ENCODE measurements at places on chromosomes 3 and 15. TPM values are rescaled to one million over a fixed set of nuclear protein-coding genes. Genes with fewer than 3 reads are reported as not detected.

SEMA6D gene
- 11.8 TPM for total RNA-seq

CDHR4 gene
- not detected for total RNA-seq

TRPM7 gene
- total RNA-seq = 74.9 TPM

TICRR gene
- 0.65 TPM for total RNA-seq

CFAP92 gene
- not detected for total RNA-seq

B3GALNT1 gene
- 20.3 TPM for total RNA-seq

TNFSF10 gene
- 2.8 TPM for total RNA-seq

ECE2 gene
- total RNA-seq = not detected

SPCS1 gene
- total RNA-seq = 50.0 TPM

All from hair follicle dermal papilla cell (primary cell).